T-helper 17 cell (primary cell): ENCODE measurements at places on chromosomes 2 and 18.

DNA sequence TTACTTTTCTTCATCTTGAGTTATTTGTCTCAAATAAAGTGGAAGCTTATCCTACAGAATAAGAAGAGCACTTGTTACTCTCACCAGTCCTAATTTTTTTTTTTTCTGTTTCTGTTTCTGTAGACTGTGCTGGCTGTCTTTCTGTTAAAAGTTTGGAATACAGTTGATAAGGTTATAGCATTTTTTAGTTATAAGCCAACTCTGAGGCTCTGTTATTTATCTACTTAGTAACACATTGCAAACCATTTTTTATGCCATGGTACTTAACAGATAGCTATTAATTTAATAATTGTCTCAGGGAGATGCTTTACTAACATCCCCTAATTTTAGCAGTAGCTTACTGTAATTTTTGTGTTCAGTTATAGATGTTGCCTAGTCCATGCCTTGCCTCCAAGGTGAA, 37.9 kb downstream of the CREB1 start:
- no peaks in the 10 kb centered on the region for H3K27me3 ChIP-seq
- peaks cover 17% of the 10 kb centered on the region for H3K4me1 ChIP-seq
- H3K4me3 ChIP-seq: no peak overlapping the region
- no peak overlapping the region for H3K27ac ChIP-seq
- no peak for DNase-seq
- peaks cover 8% of the 10 kb centered on the region for H3K36me3 ChIP-seq

GRCh38 chr2:222281506-222281905, 17.3 kb downstream of the PAX3 start:
- H3K36me3 ChIP-seq: no peaks in the 10 kb centered on the region
- H3K4me1 ChIP-seq: peaks cover 2% of the 10 kb centered on the region
- H3K27ac ChIP-seq: no peak overlapping the region
- H3K27me3 ChIP-seq: peaks cover 51% of the 10 kb centered on the region
- H3K4me3 ChIP-seq: no peak overlapping the region

DNA sequence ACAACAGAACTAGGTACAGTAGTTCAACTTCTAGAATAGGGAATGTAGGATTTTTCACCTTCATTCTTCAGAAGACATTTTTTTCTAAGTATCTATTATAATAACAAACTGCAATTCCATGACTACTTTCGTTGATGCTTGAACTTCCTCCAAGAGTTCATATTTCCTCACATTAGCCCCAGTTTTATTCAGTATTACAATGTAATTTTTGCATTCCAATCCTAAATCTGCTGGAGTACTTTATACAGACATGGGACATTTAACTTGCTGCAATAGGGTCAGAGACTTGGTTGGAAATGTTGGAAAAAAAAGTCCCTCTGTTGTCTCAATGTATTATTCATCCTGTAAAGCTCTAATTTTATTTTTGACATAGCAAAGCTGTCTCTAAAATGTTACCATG, 19.6 kb upstream of the FTCDNL1 start:
- no peak overlapping the region for H3K4me3 ChIP-seq
- no peaks in the 10 kb centered on the region for H3K4me1 ChIP-seq
- H3K27ac ChIP-seq: no peak overlapping the region
- DNase-seq: no peak

DNA sequence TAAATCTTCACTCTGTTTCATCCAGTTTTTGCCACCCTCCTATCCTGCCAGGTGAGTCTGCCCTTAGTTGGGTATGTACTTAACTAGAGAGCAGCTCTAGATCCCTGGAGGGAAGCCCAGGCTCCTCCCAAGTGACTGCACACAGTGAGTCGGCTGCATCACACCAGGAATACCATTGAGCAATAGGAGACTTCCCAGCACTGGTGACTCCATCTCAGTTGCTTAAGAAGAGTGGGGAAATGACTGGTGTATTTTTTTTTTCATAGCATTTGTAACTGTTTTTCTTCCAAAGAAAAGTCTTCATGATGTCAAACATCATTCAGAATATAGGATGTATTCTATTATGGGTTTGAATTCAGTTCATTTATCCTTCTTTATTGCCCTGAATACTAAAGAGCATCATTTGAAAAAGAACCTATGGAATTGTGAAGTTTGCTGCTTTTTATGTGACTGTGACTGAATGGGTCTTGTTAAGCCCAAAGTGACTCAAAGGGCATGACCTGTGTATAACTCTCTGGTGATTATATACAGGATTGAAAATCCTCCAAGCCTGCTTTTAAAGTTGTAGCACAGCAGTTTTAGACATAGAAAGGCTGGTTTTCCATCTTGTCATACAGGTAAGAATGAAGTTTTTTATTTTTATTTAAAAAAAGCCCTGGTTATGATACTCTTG, 84.3 kb downstream of the MAP3K20 start:
- peaks cover 1% of the 10 kb centered on the region for H3K27me3 ChIP-seq
- H3K4me1 ChIP-seq: no peaks in the 10 kb centered on the region
- no peak for DNase-seq
- no peaks in the 10 kb centered on the region for H3K36me3 ChIP-seq

- no peak overlapping the region for H3K27ac ChIP-seq
- no peak for DNase-seq
- no peaks in the 10 kb centered on the region for H3K4me1 ChIP-seq
- H3K36me3 ChIP-seq: no peaks in the 10 kb centered on the region
These were observed 94.8 kb downstream of the SPOPL start for GRCh38 chr2:138596403-138596802.

- no peak overlapping the region for H3K27ac ChIP-seq
- no peaks in the 10 kb centered on the region for H3K27me3 ChIP-seq
- no peak overlapping the region for H3K4me3 ChIP-seq
- no peaks in the 10 kb centered on the region for H3K36me3 ChIP-seq
- H3K4me1 ChIP-seq: peaks cover 2% of the 10 kb centered on the region
These were observed 229.2 kb upstream of the RGPD4 start for GRCh38 chr2:107597507-107597906.

- H3K27me3 ChIP-seq: peaks cover 7% of the 10 kb centered on the region
- H3K4me1 ChIP-seq: no peaks in the 10 kb centered on the region
- H3K27ac ChIP-seq: no peak overlapping the region
- no peaks in the 10 kb centered on the region for H3K36me3 ChIP-seq
- no peak overlapping the region for H3K4me3 ChIP-seq
These were observed 279.2 kb upstream of the THSD7B start for GRCh38 chr2:136486115-136486514.

- H3K27ac ChIP-seq: no peak overlapping the region
- peaks cover 4% of the 10 kb centered on the region for H3K4me1 ChIP-seq
- peaks cover 23% of the 10 kb centered on the region for H3K27me3 ChIP-seq
- H3K36me3 ChIP-seq: peaks cover 4% of the 10 kb centered on the region
These were observed 207.5 kb downstream of the SEPTIN10 start for GRCh38 chr2:109406301-109406700.

GRCh38 chr2:45952591-45952990, 301.1 kb downstream of the PRKCE start:
- no peaks in the 10 kb centered on the region for H3K27me3 ChIP-seq
- H3K4me1 ChIP-seq: peaks cover 2% of the 10 kb centered on the region
- H3K27ac ChIP-seq: no peak overlapping the region
- H3K36me3 ChIP-seq: no peaks in the 10 kb centered on the region
- DNase-seq: no peak
- no peak overlapping the region for H3K4me3 ChIP-seq

- no peak overlapping the region for H3K4me3 ChIP-seq
- DNase-seq: no peak
- H3K4me1 ChIP-seq: peaks cover 4% of the 10 kb centered on the region
These were observed 329.1 kb downstream of the SETBP1 start for GRCh38 chr18:45009756-45010155.

GRCh38 chr2:132902626-132903025, 232.6 kb upstream of the LYPD1 start:
- H3K4me1 ChIP-seq: no peaks in the 10 kb centered on the region
- no peaks in the 10 kb centered on the region for H3K36me3 ChIP-seq
